Activated CD8-positive, alpha-beta memory T cell treated with anti-CD3 and anti-CD28 coated beads for 24 hours (primary cell): ENCODE measurements at places on chromosomes 7 and 10.

DNA sequence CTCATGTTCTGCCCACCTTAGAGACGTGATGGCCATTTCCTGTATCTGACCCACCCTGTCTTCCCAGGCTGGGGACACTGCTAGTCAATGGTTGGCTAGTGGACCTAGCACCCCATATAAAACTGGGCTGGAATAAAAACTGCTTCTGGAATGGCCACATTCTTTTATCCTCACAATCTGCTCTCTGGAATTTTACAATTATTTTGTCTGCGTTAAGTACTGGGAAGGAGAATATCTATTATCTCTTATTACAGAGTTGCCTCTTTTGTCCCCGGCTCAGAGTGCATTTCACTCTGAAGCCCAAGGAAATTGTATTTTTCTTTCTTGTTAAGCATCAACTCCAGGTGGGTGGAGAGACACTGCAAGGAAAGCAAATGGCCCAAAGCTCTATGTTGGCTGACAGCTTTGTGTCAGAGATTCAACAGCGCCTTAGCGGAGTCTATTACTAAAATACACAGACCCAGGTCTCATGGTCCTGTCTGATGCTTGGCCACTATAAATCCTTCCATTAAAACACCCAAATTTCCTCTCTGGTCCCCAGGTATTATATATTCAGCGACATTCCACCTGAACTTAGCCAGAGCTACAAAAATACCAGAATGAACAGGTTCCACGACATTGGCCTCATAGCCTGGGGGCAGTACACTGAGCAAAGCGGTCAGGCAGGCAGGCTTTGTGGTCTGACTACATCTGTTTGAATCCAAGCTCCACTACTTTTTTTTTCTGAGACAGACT lies 121.7 kb downstream of the PRPF18 start:
- DNase-seq: no peak

GRCh38 chr10:3530783-3531645 lies 254.0 kb downstream of the KLF6 start:
- no peak for DNase-seq

DNA sequence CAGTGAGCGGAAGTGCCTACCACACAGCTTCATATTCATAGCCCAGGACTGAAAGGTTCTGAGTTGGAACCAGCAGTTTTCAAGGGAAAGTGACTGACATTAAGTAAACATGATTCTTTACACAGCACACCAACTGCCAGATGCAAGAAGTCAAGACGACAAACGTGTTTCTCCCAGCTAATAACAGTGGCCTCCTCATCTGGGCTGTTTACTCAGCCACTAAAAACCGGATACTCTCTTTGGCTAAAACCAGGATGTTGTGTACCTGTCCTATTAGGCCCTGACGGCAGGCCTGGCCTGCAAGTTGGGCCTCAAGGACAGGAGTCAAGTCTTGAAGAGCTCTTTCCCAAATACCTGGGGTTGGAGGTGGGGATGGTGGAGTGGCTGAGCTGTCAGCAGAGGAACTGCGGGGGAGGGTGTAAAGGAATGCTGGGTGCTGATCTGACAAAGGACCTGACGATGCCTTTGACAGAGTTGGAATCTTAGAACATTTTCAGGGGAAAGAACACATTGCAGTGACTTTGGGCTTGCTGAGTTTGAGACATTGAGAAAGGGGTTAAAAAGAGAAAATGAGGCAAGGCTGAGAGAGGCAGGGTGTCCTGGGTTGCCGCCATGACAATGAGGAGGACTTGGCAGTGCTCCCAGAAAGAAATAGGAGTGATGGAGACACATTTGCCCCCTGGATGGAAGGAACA lies 57.7 kb downstream of the STEAP1B start:
- DNase-seq: no peak

- DNase-seq: no peak
These were observed 7.1 kb downstream of the CLCN1 start for GRCh38 chr7:143322760-143323633.

- no peak for DNase-seq
These were observed 40.8 kb upstream of the PRSS58 start for GRCh38 chr7:142298627-142299026.

GRCh38 chr7:131173145-131173890 lies 154.4 kb upstream of the MKLN1 start:
- DNase-seq: no peak
